ENCODE measurements at places on chromosomes 6 and 20.

DNA sequence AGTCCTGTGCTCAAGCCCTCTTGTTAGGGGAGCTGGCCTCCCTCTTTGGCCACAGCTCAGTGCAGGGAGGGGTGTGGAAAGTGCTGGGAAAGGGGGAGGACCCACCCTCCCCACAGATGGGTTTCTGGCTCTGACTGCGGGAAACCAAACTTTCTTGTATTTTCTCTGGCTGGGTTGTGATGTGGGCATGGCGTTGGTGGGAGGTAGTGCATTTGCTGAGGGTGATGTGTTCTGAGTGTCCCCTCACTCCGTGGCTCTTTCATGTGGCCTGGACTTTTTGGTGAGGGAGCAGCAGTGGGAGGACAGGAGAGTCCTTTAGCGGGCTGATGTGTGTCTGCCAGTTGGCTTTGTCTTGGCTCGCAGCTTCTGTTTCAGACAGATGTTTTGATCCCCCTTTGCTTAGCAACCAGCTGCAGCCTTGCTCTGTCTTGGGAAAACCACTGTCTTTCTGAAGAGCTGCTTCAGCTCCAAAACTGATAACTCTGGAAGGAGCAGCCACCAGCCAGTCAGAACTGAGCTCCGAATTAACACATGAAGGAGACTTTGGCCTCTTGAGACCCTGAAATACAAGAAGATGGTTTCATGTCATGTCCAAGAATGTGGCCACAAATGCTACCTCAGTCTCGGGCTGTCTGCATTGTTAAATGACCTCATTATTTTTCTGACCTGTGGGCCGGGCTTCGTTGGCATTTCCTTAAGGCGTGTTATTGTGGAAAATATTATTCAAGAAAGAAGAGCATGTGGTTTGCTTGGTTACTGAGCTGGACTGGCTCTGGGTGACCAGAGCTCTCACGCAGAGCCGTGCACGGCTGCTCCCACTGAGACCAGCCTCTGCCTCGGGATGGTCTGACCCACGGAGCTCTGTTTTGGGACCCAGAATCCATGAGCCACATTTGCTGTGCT is 21.5 kb downstream of the SYNJ2 start:
- DNase-seq = no peak

GRCh38 chr20:14062171-14062570 is 66.9 kb downstream of the MACROD2 start:
- DNase-seq = no peak

DNA sequence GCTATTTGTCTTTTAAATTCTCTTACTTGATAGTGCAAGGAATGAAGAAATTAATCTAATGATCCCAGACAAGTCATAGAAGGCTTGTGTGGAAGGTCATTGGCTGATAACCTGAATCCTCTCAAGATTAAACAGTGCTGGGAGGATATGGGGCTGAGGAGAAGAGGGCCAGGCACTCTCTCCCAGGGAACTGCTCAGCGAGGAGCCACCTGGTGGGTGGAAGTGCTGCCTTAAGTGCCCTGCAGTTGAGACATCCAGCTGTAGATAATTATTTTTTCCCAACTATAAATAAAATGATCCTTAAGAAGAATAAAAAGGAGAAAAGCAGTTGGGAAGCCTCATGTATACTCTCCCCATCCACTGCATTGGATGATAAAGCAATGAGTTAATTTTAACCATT is 47.9 kb downstream of the BTBD3 start:
- no peak for DNase-seq

GRCh38 chr6:90870561-90870960 is 283.7 kb upstream of the MAP3K7 start:
- DNase-seq = no peak

DNA sequence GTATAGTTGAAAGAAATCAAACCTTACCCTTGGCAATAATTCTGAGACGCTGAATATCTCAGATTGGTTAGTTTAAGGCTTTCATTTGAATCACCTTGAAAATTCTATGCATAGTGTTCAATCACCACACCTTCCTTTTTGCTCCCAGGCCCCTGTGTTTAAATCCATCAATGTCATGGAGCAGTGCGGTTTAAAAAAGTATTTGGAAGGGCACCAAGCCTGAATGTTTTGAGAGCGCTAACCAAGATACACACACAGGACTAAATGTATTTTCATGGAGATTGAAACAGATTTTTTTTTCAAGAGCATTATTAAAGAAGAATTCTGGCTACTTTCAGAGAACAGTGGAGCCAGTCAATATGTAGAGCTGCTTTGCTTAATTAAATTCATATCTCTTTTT is 195.7 kb downstream of the CENPW start:
- DNase-seq = no peak

DNA sequence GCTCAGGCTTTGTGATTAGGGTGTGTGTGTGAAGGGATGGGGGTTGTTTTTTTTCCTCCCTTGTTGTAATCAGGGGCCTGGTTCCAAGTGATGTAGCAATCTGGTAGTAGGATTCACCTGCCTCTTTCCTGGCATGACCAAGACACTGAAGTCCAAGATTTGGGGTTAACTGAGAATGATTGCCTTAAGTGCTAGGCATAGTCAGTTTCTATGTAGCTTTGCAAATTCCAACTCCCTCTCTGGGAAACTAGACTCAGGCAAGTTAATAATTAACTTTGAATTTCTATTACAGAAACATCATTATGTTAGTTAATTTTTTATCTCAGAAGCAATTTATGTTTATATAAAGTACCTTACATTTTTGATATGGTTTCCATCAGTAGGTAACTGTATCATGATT is 43.6 kb downstream of the NUS1 start:
- no peak for DNase-seq

DNA sequence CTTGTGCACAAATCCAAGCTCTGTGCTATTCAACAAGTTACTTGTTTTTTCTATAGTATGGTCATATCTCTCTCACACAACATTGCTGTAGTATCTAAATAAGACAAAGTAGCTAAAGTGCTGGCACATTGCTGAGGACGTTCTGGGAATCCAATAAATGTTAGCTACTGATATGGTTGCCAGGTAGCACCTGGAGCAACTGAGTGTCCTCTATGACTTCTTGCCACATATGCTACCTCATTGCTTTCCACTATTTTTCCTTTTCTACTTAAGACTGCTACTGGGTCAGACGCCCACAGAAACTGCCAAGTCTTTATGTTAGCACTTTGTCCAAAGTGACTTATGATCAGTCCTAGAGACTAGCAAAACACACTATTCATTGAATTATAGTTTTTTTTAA is 85.3 kb downstream of the SYCP2 start:
- DNase-seq = no peak

DNA sequence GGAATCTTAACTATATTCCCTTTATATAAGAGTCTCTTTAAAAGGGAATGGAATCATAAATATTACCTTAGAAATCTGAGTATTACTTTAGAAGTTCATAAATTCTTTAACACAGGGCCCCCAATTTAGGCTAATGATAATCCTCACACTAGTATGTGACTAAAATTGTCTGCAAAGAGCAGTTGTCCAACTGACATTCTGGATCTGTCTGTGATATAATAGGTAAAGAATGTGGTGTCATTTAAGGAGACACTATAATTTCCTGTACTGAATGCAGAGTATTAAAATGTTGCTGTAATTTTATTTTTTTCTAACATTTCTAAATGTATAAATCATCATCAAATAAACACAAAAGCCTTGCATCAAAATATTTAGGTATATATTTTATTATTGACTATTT is 128.5 kb upstream of the DST start:
- no peak for DNase-seq

DNA sequence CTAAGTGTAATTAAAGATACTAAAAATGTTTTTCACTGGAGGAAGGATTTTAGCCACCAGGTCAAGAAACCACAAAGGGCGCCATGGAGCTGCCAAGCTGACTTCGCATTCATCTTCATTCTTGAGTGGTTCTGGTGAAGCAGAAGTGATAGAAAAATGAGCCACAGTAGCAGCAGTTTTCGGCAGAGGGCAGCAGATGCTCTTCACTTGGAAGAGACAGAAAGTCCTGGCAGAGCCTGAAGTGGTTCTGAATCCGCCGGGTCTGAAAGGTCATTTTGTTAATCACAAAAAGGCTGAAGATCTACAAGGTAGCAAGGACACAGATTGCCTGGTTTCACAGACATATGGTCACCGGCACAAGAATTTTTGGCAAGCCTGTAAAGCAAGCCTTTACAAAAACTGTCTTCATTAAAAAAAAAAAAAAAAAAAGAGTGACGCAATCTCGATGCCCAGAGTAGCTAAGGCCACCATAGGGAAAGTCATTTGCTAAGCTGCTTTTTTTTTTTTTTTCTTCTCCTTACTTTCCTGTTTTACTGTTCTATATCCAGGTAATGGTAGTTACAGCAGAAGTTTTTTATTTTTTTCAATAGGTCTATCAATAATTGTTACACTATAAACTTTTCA is 345.1 kb upstream of the AGPAT4 start:
- DNase-seq = no peak

- DNase-seq = no peak
Observed at GRCh38 chr6:150391890-150392289, 23.1 kb downstream of the IYD start.

GRCh38 chr6:111091987-111092386 is 4.7 kb downstream of the SLC16A10 start:
- DNase-seq = no peak

DNA sequence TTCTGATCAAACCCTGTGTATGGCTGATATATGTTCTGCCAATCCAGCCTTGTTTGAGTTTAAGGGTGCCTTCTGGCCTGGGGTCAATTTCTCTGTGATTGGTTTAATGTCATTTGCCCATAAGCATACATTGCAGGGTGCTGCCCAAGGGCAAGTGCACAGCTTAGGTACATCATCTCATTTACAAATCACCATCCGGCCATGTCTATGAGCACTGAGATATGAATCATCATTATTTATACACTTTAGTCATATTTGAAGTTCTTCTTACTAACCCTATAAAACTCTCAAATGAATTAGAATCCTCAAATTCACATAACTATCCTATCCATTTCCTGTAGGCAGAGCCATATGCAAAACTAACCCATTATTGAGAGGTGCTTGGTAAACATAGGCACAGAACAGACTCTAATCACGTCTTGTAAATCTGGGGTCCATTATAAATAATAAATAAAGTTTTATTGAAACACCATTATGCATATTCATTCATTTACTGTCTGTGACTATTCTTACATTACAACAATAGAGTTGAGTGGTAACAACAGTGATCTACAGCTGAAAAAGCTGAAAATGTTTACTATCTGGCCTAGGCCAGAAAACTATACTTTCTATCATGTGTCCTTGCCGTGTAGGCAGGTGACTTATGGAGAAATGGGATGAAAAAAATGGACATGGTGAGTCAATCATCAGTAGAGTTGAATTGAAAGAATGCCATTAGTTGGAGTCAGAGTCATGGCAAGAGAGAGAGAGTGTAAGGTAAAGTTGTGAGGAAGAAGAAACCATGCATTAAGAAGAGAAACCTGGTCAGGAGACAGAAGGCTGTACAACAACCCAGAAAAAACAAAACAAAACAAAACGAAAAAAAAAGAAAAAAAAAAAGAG is 25.0 kb downstream of the KCNQ5 start:
- DNase-seq = no peak

DNA sequence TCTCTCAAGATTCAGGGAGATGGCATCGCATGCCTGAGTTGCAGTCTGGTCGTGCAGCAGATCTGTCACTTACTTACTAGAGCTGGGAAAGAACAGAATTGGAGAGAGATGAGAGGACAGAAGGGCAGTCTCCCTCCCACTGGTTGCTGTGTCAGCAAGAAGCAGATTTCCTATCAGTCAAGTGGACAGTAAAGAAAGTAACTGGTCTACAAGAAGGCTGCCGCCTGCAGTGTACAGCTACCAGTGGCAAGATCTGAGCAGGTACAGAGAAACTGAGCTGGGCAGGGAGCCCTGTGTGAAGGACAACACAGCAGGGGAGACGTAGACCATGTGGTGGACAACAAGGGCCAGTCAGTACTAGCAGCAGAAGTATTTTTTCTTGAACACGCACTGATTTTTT is 49.5 kb upstream of the PCSK2 start:
- DNase-seq = no peak

DNA sequence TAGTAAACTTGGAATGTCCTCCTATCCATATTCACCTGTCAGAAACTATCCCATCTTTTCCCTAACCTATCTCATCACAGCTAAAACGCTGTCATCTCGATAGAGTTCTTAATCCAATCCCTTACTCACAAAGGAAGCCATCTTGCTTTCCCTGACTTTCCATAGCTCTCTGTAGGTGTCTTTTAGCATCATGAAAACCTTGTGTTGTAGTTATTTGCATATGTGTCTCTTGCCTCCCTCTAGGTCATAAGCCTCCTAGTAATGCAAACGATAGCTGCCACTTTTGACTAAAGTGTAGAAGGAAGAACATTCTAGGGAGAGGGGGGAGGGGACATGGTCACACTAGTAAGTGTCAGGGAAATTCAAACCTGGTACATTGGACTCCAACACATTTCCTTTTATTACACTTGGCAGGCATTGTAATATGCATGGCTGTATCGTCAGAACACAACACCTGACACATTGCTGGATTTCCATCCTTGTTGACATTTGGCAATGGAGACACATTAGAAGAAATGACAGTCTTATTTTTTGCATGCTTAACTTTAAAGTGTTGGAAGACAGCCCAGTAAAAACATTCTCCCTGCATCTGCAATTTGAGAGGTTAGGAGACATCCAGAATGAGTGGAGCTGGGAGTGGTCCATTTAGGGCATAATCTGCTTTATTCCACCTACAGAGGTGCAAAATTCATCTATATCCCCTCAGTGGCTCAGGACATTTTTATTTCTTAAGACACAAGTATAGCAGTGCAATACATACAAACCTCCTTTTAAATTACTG is 283.4 kb downstream of the HAO1 start:
- no peak for DNase-seq
